ENCODE measurements at places on chromosomes 7 and 10.
A peak's percentile ranks its signal among the peaks of the same experiment; 100 is the strongest.

DNA sequence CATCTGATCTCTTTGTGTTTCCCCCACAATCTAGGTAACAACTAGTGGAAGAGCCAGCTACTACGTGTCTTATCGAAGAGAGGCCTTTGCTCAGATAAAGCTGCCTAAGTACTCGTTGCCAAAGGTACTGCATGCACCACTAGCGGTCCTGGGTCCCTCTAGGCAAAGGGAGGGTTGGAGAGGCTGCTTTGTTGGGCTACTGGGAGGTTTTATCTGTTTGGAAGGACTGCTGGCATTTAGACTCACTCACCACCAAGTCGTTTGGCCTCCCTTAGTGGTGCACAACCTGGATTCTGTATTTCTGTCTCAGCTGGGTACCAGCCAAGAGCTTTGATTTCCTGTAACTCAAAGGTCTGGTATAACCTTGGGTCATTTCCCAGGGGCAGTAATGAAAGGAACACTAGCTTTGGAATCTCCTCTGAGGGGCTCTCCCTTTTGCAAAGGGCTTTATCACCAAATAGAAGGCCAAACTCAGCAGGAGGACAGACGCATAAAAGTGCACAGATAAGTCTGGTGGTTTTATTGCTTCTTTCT lies 498.3 kb downstream of the SORCS3 start:
- no peak for DNase-seq

DNA sequence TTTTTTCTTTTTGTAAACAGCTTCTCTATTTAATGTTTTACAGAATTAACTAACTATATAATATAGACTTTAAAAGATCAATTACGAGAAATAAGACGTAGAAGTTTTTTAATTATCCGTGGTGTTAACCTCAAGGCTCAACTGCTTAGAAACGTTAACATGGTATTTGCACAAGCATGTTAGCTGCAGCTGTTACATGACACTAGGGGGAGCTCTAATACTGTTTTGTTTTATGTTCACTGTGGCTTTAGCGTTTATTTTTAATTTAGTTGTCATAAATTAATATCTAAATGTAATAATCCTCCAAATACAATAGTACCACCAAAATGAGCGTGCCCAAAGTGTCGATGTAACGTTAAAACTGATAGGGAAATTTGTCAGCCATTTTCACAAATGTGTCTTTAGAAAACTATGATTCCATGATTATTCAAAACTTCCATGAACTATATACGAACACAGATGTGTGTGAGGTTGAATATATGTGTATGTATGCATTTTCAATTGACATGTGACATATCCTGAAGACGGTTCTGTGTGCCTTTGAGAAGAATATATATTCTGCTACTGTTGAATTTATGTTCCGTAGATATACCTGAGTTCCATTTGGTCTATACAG lies 828.8 kb upstream of the MBL2 start:
- no peak for DNase-seq

GRCh38 chr7:7834761-7835160 lies 116.4 kb upstream of the RPA3 start:
- no peak for DNase-seq

DNA sequence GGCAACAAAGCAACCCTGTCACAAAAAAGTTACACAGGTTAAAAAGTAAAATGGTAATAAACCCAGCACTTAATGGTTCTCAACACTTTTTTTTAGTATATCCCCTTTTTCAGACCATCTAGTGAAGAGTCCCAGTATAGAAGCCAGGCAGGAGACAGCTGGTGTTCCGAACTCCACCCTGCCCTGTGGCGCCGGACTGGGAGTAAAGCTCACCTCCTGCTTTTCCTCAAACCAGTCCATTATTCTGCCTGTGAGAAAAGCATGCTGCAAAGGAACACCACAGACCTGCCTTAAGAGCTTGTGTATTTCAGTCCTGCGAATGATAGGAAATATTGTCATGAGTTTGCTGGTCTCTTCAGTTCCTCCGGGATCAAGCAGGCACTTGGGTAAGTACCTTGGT lies 81.0 kb downstream of the EZH2 start:
- DNase-seq: no peak

GRCh38 chr10:29862923-29863614 lies 196.3 kb downstream of the JCAD start:
- no peak for DNase-seq

DNA sequence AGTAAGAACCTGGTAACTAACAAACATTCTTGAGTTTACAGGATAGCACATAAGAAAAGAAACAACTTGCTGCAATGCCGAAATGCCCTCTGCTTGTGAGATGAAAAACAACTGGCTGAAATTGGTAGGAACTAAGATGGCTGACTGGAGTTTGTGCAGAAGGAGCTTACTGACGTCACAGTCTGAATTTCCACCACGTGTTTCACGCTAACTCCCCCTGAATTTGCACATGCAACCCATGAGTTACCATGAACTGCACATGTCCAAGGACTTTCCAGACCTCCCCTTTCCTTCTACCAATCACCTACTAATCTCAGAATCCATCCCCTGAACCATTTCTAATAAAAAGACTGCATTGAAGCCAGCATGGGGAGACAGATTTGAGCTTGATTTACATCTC lies 86.3 kb upstream of the KCND2 start:
- DNase-seq: no peak

GRCh38 chr10:132248455-132249225 lies 59.1 kb downstream of the STK32C start:
- DNase-seq: peak; percentile 63

GRCh38 chr7:133934977-133935330 lies 192.2 kb upstream of the LRGUK start:
- DNase-seq: no peak

DNA sequence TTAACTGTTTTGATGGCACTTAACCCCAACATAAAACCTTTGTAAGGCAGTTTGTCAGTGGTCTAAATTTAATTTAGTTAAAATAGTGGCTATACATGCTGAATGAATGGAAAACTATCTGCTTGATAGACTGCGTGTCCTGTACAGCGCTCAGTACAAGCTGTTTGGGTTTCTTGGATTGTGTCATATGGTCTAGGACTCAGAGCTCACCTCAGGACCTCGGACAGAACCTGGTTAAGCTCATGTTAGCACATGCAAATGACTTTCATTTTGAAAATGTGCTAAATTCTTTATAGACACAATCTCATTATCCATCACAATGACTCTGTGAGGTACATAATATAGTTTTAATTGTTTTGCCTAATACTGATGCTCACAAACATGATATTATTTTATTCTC lies 55.7 kb upstream of the RELN start:
- DNase-seq: no peak

DNA sequence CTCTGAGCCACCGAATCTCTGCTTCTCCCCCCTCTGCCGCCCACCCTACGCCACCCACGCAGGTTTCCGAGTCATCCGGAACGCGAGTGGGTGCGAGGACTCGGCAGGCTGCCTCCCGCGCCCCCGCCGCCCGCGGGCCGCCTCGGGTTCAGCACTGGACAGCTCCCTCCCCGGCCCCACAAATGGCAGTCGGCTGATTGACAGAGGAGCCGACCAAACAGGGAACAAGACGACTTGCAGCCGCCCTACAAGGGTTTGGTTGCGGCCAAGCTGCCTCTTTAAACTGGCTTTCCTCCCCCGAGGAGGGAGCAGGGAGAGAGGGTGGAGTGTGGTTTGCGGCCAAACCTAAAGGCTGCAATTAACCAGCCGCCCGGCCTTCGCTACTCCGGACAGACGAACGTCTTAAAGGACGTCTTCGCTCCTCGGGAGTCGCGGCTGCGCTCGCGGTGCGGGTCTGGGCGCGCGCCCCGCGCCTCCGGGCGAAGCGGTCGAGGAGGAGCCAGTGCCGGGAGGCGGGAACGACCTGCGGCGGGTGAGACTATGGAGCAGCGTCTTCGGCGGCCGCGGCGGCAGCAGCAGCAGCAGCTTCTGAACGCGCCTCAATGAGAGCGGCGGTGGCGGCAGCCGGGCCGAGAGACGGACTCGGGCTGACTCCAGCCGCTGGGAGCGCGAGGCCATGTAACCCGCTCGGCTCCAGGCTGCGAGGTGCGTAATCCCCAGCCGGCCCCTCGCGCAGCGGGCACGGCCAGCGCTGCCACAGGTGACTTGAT lies at the start of gene GPR158:
Gene GPR158 (plus strand): TSS at position 541 of the 770 bp plus-strand sequence. CDS start 420 bp downstream, outside the sequence.
- peak; percentile 10 for DNase-seq

GRCh38 chr10:71837098-71837827 lies 13.8 kb downstream of the PSAP start:
- no peak for DNase-seq

- DNase-seq: no peak
These were observed 44.8 kb downstream of the PRKCQ start for GRCh38 chr10:6535156-6535764.

- no peak for DNase-seq
These were observed 703.5 kb downstream of the GATA3 start for GRCh38 chr10:8758029-8758428.

DNA sequence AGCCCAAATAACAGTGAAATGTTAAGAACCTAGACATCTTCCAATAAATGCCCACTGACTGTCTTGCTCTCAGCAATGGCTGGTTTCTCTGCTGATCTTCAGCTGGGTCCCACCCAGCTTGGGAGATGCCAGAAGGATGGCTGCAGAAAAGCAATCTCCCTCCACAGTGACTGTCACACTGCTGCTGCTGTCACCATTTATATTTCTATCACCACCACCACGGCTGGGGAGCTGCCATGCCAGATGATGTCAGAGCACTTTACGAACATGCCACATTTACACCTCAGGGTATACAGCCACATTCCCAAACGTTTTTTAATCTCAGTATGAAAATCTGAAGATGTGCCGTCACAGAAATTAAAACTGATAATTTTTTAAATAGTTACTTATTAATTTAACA lies 29.8 kb upstream of the FRMD4A start:
- DNase-seq: no peak

GRCh38 chr10:42754155-42755027 lies 28.2 kb upstream of the BMS1 start:
- DNase-seq: no peak

DNA sequence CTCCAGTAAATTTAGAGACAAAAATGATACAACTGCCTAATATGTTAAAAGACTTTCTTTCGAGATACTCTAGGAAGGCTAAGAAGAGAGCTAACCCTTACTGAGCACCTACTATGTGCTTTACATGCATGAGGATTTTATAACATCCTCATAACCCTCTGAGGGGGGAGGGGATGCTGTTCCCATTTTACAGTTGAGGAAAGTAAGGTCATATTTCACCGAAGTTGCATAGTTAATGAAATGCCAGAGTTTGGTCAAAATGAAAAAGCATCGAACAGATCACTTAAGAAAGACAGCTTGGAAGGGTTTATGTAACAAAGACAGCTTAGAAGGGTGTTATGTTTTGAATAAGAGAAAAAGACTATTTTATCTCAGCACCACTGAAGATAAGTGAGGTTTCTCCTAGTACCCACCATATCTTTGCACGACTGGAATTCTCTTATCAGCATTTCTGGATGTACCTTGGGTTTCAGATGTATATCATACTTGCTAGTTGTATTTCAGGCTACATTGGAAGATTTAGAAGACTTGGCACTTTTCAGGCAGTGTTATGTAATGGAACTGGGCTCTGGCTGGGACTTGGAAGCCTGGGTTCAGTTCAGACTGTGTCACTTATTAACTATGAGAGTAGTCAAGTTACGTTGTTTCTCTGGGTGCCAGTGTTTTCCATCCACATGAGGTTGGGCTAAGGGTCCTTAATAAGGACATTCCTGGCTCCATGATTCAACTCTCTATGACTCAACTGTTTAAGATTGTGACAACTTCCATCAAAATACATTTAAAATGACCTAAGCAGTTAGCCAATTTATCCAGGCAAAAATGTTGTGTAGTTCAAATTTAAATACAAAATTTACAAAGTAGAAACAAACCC lies 6.0 kb downstream of the RHOBTB1 start:
- no peak for DNase-seq

DNA sequence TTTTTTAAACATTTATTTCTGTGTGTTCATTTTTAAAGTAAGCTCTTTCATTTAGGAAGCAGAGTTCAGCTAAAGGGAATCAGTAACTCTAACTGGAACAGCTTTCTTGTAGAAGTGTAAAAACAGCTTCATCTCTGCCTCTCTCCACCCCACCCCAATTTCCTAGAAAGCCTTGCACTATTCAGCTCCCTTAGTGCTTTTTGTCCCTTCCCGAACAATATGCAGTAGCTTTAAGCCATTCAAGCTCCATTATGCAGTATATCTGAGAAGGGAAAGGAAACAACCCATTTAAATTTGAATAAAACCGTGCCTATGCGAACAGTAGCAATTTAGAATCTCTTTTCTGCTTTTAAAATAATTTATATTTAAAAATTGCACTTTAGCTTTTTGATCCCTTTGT lies 134.5 kb downstream of the TRIL start:
- DNase-seq: no peak

DNA sequence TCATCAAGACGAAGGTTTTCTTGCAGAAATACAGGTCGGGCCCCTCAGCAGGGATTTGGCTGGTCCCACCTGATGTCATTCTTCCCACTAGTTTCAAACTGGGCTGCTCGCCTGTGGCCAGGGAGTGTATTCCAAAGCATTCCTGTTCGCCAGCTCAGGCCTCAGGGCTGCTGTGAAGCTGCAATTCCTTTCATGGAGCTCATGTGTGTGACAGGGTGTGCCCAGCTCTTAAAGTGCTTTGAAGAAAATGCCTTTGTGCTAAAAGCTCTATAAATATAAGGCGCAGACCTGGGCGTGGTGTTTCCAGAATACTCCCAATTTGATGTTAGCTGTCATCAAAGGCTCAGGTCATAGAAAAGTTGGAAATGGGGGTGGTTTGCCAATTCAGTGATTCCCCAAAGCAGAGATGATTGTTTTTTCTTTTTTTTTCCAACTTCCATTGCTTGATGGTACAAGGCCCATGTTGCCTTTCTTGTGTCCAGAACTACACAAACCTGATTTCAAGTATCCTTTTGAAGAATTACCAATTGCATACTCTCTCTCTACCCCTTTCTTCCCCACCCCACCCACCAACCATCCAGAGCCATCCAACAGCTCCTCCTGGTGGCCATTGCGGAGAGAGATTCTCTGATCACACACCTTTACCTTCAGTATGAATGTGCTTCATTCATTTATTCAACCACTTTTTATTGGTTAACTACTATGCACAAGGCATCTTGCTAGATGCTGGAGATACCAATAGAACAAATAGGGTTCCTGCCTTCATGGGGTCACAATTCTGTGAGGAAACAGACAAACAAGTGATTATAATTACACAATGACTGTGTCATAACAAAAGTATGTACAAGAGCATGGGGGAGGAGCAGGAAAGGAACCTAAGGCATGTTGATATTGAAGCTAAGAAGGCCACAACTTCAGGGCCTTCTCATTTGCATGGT lies 297.3 kb upstream of the LYZL1 start:
- no peak for DNase-seq

GRCh38 chr10:34539533-34540315 lies 275.4 kb downstream of the PARD3 start:
- DNase-seq: no peak

DNA sequence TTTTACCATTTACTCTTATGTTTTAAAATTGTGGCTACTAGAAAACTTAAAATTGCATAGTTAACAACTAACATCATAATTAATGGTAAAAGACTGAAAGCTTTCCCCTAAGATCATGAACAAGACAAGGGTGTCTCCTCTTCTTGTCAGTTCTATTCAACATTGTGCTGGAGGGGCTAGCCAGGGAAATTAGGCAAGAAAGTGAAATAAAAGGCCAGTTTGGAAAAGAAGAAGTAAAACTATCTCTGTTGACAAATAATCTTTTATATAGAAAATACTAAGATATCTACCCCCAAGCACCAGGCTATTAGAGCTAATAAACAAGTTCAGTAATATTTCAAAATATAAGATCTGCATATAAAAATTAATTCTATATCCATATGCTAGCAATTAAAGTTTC lies 46.9 kb upstream of the MXI1 start:
- no peak for DNase-seq

GRCh38 chr10:130499541-130499940 lies 363.4 kb downstream of the GLRX3 start:
- no peak for DNase-seq

- no peak for DNase-seq
These were observed 98.8 kb downstream of the ELFN1 start for GRCh38 chr7:1768832-1769231.

Measured in stimulated activated CD8-positive, alpha-beta memory T cell treated with anti-CD3 and anti-CD28 coated beads, Interleukin-2, amount 100 ng/mL, for 1 hour (primary cell).